Left lung (tissue), 14 donors: ENCODE measurements at places on chromosomes 11 and 22.

DNA sequence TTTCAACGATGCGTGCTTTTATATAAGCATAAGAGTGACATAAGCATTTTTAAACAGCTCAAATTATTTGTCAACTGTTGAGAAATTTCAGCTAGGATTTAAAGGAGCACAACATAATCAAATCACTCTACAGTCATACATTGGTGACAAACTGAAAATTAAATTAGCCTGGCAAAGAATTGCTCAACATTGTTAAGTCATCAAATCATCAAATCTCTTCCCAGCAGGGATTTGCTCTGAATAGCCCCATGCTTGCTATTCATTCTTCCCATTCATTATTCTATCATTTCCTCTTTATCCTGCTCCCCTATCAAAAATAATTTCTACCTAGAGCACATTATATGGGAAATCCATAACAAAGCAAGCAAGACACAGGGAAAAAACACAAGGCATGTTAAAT lies 198.7 kb upstream of the LUZP2 start:
- DNase-seq = no peak

GRCh38 chr11:72618803-72619202 lies 55.4 kb downstream of the PDE2A start:
- DNase-seq = no peak

DNA sequence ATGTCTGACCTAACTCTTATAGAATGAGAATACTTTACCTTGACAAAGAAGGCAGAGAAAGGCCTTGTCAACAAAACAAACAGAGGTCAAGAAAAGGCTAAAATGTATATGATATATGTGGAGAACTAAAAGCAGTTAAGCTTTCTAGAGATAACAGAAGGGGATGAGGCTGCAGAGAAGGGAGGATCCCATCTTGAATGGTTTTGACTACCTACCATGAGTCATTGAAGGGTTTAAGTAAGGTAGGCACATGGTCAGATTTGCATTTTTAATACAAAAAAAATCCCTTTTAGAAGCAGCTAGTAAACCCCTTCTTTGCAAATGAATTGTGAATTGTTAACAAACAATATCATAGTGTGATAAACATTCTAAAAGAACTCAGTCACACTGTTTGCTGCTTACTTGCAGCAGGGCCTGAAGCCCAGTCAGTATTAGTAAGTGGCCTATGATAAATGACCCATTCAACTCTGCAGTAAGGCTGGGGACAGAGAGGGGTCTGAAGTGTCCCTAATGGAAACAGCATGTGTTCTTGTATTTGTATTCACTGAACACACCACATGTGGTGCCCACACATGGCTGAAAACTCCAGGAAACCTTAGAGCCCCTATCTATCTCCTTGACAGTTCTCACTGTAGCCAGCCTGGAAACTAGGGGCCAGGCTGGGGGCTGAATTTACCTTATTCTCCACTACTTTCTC lies 328.8 kb upstream of the PITPNB start:
- DNase-seq = no peak

- no peak for DNase-seq
Measured at GRCh38 chr22:25085930-25086901, 113.4 kb upstream of the CRYBB3 start.

- DNase-seq = no peak
Measured at GRCh38 chr11:87575088-87575487, 537.4 kb downstream of the TMEM135 start.

- no peak for DNase-seq
Measured at GRCh38 chr22:39815932-39816331, 77.6 kb downstream of the ENTHD1 start.

GRCh38 chr11:889687-890475 lies 20.7 kb downstream of the CHID1 start:
- DNase-seq = no peak

DNA sequence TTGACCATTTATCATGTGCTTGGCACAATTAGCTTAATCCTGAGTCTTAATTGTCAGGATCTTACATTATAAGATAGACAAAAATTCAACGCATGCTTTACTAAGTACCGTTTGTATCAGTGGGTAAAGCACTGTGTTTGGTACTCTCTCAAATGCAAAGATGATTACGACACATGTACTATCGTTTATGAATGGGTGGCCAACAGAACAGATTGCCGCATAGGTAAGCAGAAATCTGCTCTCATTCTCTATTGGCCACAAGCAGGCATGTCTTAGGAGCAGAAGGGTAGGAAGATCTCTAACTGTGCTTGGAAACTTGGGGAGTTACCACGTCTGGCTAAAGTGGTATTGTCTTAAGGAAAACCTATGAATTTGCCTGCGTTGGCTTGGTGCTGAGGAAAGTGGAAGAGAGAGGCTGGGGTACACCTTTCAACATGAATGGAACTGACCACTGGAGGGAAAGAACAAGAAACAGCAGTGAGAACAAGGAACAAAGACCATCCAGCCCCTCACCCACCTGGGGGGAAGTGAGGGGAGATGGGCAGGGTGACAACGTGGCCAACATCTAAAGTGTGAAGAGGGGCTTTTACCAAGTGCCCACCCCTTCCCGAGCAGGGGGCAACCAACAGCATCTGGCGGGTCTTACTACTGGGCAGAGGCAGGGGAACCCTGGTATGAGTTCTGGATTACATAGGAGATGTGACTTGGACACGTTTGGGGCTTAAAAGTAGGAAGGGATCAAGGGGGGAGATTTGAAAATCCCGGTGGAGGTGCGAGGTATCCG lies 1.0 kb upstream of the TUBA8 start:
- DNase-seq = no peak

DNA sequence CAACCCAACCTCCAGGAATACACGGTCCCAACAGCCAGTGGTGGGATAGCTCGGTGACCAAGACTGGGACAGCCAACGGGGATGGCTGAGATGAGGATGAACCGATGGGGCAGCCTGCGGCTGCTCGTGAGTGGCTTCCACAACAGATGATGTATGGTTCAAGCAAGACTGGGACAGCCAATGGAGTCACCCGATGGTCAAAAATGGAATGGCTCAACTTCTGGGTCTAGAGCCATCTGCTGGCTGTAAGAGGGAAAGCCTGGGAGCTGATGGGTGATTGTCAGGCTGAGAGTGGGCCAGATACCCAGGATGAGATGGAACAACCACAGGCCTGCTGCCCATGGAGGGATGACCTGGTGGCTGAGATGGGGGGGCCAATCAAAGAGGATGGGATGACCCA lies 35.5 kb downstream of the SYT7 start:
- DNase-seq = no peak

DNA sequence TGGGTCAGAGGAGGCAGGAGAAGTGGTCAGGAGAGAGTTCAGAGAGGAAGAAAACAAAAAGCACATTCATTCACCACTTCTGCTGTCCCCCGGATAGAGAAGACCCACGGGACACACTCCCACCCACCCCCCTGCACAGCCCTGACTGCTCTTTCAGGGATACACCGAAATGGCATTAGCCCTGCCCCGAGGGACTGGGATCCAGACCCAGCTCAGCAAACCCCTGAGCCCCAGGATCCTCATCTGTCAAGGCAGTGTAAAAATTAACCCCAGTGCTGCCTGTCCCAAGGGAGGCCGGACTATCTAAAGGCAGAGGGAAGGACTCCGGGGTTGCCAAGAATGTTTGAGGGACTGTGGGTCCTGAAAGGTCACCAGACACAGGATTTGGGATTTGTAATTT lies 31.2 kb downstream of the TPBGL start:
- DNase-seq = peak; percentile 10

GRCh38 chr11:74751303-74751702 lies 2.7 kb downstream of the RNF169 start:
- no peak for DNase-seq
